Epithelial cell of proximal tubule (primary cell): ENCODE measurements at places on chromosomes 1 and 21.
A peak's percentile ranks its signal among the peaks of the same experiment; 100 is the strongest.

DNA sequence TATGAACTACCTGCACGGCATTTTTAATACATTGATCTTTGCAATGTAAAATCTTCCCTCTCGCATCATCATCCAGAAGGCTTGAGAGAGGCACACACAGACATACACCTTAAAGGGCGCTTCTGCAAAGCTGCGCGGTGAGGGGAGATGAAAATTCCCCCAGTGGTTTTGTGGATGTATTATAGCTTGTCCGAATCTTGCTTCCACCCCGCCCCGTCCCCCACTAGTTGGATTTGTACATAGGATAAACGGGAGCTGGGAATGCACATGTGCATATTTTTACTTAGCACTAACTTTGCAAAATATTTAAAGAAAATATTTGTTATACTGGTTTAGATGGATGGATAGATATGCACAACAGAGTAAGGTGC lies 542 bp upstream of the ASTN1 start:
- no peak for DNase-seq

- DNase-seq, result peak; percentile 51
Observed at GRCh38 chr21:45818904-45819285, 162.7 kb upstream of the COL6A1 start.

GRCh38 chr1:18144916-18145647 lies 37.5 kb downstream of the IGSF21 start:
- no peak for DNase-seq

- DNase-seq, result no peak
Observed at GRCh38 chr21:43193651-43194302, 25.0 kb downstream of the CRYAA start.

DNA sequence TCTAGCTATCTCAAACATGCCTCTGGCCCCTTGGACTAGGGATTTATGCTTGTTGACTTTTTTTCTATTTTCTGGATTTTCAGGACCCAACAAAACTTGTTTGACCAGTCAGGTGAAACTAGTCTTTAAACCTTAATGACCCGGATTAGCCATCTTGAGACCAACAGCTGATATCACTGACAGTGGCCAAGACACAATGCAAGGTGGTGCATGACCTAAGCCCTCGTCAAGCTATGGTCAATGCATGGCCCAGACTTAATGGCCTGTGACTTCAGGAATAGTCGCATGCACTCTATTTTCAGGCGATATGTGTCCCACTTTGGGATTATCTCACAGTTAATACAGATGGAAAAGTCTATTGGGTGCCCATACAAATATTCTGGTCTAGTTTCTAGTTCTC lies 190.4 kb downstream of the ZBTB18 start:
- no peak for DNase-seq
